ENCODE measurements at places on chromosomes 13 and 19.

- DNase-seq = no peak
Observed at GRCh38 chr19:48638831-48639381, 1.7 kb upstream of the DBP start.

GRCh38 chr19:38891771-38892170 lies 7.6 kb downstream of the SIRT2 start:
- no peak for DNase-seq

GRCh38 chr19:55605637-55606470 lies at the start of gene ZNF865:
TSS of gene ZNF865 (plus strand) at chr19:55605647. CDS start at chr19:55613619, 7,972 bp downstream.
- peak; percentile 90 for DNase-seq

GRCh38 chr13:46211483-46212351 lies at the start of gene LRRC63:
TSS of gene LRRC63 (plus strand) at chr13:46211928. CDS start at chr13:46213035, 1,107 bp downstream.
- peak; percentile 18 for DNase-seq

GRCh38 chr19:45676851-45677263 lies 8.8 kb downstream of the GIPR start:
- DNase-seq = no peak

GRCh38 chr13:34708566-34709313 lies 233.3 kb upstream of the NBEA start:
- DNase-seq = no peak

- DNase-seq = no peak
Observed at GRCh38 chr13:80962173-80962572, 621.2 kb upstream of the SPRY2 start.

- no peak for DNase-seq
Observed at GRCh38 chr13:110845520-110845919, 69.3 kb downstream of the ANKRD10 start.

DNA sequence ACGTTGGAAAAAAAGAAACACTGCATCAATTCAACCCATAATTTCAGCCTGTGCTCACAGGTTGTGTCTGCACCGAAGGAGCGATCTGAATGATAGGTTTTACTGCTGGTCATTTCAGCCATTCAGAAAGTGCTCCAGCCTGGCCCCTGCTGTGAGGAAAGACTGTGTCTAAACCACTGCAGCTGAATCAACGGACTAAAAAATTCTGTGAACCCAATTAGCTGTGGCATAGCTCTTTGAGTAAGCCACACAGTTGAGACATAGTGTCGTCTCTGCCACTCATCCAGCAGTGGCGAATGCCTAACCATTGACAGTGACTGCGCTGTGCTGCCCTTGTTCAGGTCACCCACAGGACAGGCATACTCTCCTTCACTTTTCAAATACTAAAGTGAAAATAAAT lies 179.8 kb downstream of the COG6 start:
- DNase-seq = no peak

DNA sequence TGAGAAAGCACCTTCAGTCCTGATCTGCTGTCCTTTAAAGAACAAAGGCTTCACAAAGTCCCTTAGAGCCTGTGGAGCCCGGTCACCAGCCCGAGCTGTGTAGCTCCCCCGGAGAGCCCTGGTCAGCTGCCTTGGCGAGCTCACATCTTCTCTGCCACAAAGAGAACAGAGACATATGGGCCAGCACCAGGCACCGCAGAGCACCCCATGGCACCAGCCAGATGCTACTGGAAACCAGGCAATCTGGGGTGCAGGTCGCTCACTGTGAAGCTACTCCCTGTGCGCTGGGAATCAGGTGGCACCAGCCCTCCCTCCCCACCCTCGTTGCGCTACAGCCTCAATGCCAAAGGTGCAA lies 44.3 kb upstream of the F7 start:
- DNase-seq = no peak

DNA sequence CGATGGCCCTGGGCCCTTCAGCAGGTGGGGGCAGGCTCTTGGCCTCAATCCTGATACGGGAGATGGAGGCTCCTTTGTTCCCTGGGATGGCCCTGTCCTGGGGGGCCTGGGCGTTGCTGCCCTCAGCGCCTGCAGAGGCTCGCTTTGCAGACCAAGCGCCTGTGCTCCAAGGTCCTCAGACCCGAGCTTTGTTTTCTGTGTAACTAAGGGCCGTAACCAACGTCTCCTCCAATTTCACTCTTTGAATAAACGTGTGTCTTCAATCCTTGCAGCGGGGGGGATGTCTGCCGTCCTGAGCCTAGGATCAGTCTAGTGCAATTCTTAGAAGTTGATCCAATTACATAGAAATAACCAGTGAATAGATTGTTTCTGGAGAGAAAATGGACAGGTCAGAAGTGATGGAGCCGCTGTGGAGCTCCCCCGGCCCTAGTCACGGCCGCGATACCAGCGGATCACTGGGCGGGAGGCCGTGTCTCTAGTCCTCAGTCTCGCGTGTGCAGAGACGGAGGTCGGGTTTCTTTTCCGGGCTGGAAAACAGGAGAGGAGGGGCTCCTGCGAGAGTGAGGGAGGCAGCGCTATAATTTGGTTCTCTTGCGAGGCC lies 5.3 kb downstream of the PTBP1 start:
- DNase-seq = no peak

- no peak for DNase-seq
Observed at GRCh38 chr13:30364876-30365275, 57.4 kb upstream of the UBE2L5 start.

- DNase-seq = peak; percentile 9
Observed at GRCh38 chr13:101399365-101399764, 16.9 kb downstream of the NALCN start.

GRCh38 chr13:21986602-21987001 lies 315.7 kb downstream of the FGF9 start:
- no peak for DNase-seq

DNA sequence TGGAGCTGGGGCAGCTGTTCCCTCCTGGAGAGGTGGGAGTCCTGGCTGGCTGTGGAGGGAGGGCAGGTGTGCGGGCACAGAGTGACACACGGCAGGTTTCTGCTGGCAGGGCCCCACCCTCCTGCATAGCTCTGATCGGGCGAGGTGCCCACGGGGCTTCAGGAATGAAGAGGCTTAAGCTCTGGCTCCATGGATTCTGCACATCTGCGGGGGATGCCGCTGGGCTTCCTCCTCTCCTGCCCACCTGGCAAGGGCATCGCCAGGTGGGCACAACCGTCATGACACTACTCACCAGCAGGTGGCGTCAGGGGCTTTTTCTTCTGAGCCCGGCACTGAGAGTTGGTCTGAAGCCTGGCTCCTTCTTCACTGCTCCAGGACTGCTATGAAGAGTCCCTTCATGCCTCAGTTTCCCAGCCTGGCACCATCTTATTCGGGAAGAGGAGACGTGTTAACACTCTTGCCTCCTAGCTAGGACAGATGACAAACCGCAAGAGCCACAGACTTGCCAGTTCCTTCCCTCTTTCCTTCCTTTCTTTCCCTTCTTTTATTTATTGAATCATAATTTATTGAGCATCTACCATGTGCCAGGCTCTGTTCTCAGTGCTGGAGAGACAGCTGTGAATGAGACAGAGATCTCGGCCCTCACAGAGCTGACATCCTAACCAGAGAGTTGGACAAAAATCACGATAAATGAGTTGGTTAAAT lies 15.2 kb upstream of the PAK4 start:
- DNase-seq = peak; percentile 15

- peak; percentile 75 for DNase-seq
Observed at GRCh38 chr19:11203194-11204075, 6.1 kb upstream of the KANK2 start.

GRCh38 chr19:34409189-34410164 lies 5.3 kb downstream of the PDCD2L start:
- DNase-seq = no peak

DNA sequence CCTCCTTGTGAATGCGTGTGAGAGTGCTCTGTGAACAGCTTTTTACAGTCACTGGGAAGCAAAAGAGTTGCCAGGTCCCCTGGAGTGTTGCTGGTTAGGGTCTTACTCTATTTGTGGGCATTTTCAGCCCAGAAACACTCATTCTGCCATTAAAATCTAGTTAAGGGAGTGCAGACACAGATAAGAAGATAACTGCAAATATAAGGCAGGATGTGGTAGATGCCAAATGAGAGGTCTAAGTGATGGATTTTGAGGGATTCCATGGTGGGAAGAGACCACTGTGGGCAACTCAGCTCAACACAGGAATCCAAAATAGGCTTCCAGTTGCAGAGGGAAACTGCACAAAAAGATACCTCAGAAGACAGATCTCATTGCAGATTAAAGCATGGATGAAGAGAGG lies 54.5 kb upstream of the KL start:
- DNase-seq = no peak

DNA sequence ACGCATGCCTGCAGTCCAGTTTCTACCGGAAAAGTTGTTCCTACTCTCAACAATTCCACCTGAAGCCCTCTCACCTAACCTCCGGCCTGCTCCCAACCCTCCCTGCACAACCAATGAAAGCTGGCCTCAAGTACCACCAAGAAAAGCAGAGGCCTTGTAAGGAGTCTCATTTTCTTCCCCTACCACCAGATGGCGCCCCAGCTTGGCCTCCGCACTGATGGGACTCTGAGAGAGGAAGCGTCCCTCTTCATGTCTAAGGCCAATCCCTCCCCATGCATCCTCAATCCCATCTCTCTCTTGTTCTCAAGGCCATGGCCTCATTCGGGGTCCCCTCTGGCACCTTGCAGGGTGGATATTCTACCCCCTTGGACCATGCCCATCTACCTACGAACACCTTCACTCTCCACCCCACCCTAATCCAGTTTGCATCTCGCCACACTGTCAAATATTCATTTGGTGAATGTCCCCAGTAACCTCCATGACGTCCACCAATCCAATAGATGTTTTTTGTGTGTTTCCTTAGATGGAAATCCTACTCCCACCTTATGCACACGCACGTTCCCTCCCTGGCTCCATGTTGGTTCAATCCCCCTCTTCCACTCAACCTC lies 412.8 kb downstream of the ZNF536 start:
- DNase-seq = no peak

DNA sequence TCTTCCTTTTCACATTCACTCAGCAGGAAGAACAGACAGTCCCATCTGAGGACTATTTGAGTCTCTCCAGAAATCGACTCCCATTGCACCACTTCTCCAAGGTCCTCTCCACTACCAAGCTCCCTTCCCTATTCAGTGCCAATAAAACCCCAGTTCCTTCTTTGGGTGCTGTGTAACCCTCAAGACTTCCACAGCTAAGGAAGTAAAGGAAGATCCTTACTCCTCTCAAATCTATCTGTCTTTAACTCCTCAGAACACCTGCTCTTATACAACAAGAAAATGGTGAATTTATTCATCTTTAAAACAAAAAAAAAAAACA lies 29.2 kb upstream of the TM9SF2 start:
- DNase-seq = no peak

DNA sequence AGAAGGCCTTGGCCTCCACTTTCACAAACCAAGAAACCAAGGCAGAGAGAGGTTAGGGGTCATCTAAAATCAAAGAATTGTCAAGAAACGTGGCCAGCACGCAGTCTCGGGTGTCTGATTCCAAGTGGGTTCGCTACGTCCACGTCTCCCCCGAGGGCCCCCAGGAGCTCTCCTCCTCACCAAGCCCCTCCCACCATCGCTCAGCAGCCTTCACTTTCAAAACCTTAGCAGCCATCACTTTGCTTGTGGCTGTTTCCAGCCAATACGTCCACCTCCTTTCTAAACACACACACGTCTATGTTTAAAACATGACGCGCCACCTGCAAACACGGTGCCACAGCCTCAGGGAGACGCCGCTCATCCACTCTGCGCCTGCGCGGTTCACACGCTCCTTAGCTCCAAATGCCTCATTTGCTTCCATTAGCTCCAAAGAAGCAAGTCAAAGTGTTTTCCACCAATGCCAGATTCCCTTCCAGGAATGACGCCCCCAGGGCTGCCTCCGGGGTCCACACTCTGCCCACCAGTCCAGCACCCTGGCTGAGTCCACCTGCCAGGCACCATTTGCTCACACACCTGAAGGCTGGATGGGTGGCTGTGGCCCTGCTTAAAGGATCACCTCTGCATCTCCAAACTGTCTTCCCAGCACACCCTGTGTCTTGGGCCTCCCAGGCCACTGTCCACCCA lies 5.5 kb downstream of the RASA3 start:
- DNase-seq = no peak

- no peak for DNase-seq
Observed at GRCh38 chr13:97211300-97211699, 10.8 kb upstream of the MBNL2 start.

DNA sequence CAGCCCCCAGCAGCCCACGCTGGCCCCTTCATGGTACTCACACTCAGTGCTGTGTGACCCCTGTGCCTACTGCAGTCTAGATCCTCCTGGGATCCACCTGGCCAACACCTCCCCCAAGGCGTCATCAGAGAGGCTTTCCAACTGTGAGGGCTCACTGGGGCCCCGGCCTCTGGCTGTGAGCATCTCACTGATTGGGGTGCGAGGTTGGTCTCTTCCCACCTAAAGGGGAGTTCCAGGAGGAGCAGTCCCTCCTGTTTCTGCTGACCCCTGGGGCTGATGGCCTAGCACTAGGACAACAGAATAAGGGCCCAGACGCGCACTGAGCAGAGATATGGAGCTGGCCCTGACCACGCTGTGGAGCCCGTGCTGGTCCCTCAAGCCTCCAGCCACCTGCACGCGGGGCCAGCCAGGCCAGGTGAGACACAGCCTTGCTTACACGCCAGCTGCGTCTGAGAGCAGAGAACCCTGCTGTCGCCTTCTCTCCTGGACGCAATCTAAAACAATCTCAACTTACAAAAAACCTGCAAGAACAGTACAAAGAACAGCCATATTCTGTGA lies 32.2 kb downstream of the ELL start:
- no peak for DNase-seq

GRCh38 chr13:35839806-35840205 lies 291.4 kb downstream of the DCLK1 start:
- no peak for DNase-seq

- DNase-seq = no peak
Observed at GRCh38 chr19:12834976-12835757, 788 bp upstream of the RTBDN start.

- DNase-seq = no peak
Observed at GRCh38 chr19:1921326-1921725, 16.1 kb downstream of the ADAT3 start.

- DNase-seq = no peak
Observed at GRCh38 chr13:39130301-39130700, 92.0 kb downstream of the NHLRC3 start.

DNA sequence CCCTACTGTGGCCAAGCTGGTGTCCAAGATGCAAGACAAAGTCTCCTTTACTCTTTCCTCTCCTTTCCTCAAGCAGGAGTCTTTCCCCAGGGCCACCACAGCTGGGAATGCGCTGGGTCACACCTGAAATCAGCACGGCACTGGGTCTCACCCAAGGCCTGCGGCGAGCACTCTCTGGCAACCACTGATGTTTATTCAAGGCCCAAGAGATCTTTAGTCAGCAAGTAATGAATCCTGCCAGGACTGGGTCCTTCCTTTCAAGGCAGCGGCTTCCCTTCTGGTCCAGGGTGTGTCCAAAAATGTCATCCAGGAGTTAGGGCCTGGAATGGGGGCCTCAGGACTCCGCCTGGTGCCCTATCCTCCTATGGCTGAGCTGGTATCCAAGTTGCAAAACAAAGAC lies 24.1 kb downstream of the BLOC1S3 start:
- no peak for DNase-seq
